ENCODE measurements at places on chromosomes 12 and 14.

GRCh38 chr12:122848471-122849351 is 13.5 kb downstream of the HIP1R start:
- no peak for DNase-seq

DNA sequence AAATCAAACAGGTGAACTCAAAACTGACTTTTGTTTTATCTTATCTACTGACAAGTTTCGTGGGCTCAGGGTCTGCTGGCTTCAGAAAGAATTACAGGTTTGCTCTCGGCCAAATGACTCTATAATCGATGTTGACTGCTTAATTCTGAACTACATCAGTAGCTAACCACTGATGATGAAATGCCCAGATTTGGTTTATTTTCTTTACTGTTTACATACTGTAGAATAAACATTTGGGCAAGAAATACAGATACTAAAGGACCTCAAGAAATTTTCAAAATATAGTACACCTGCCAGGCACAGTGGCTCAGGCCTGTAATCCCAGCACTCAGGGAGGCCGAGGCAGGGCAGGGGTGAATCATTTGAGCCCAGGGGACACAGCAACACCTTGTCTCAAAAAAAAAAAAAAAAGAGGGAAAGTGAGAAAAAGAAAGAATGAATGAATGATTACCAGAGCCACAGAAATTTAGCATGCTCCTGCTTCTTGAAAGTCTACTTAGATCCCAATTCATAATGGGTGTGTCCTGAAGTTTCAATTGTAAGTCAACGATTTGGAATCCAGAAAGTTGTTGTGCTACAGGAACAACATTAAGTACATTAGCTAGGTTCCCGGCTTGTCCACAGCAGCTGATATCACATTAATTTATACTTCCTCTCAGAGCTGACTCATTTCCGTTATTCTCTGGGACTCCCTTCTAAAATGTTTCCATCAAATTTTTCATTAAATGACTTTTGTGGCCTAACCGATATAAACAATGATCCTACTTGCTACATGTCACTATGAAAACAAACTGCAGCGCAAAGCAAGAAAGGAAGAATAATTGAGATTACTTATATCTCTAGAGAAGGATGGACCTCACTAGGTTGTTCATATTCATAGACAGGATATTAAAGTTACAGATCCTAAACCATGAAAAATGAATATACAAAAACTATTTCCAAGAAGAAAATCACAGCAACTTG is 134.3 kb downstream of the MED13L start:
- DNase-seq = no peak

- DNase-seq = no peak
Measured at GRCh38 chr14:30210630-30211029, 283.0 kb upstream of the PRKD1 start.

DNA sequence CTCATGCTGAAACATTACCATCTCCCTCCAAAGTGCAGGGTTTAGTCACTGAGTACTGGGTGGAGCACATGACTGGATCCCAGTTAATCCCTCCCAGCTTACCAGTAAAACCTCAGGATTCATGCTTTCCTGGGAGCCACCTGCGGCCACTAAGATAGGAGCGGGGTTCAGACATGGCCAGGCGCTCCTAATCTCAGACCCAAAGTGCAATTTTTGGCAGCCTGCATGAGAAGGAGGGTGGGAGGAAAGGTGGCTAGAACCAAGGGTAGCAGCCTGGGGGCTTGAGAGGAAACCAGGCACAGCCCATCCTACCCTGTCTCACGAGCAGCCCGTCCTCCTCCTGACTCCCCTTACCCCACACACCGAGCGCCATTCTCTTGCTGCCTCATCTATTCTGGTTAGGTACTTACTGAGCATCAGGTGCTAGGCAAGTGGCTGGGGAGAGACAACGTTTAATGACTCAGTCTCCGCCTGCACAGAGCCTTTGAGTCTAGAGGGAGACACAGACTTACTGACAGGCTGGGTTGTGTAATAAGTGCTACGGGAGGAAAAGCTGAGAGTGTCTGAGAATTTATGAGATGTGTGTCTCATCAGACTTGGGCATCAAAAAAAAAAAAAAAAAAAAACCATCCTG is 9.9 kb downstream of the GPRC5A start:
- no peak for DNase-seq
